Suprapubic skin (tissue), 4 donors: ENCODE measurements at places on chromosomes 1 and 21. TPM values are rescaled to one million over a fixed set of nuclear protein-coding genes. Genes with fewer than 3 reads are reported as not detected.

- H3K36me3 ChIP-seq: no peaks in the 10 kb centered on the region
- no peaks in the 10 kb centered on the region for H3K27me3 ChIP-seq
- peaks cover 16% of the 10 kb centered on the region for H3K4me1 ChIP-seq
- DNase-seq: no peak
- H3K4me3 ChIP-seq: no peak overlapping the region
- no peak overlapping the region for H3K27ac ChIP-seq
Measured at GRCh38 chr1:155643230-155643629, 33.2 kb downstream of the MSTO1 start.

DNA sequence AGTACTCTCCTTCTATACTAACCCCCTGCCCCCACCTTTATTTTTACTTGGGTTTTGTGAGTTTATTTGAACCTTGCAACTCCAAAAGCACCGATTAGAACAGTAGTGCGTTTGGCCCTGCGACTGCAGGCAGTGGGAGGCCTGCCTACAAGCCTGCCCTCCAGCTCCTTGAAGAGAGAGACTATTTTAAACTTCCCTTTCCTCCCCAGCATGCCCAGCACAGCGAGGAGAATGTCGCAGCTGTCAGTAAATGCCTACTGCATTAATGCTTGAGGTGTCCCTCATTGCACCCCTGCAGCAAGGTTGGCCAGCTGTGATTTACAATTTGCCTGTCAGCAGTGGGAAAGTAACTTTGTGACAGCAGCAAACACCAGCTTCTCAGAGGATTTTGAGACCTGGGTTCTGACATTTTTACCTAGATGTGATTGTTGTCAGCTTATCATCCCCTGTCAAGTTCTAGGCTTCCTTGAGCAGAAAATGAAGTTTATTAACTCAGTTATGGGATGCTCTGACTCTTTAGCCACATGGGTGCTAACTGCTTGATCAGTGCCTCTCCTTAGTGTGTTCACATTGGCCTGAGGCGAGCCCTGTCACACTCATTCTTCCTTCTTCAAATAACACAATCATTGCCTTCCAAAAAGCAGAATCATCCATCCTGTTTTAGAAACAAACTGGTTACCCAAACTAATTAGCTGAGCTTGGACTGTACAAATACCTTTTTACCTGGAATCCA, 170.6 kb downstream of the PDE4B start:
- no peaks in the 10 kb centered on the region for H3K36me3 ChIP-seq
- no peak for DNase-seq
- no peaks in the 10 kb centered on the region for H3K4me1 ChIP-seq
- H3K27me3 ChIP-seq: no peaks in the 10 kb centered on the region

GRCh38 chr1:248596615-248597014, 885 bp downstream of the OR2T10 start:
- no peaks in the 10 kb centered on the region for H3K4me1 ChIP-seq
- no peaks in the 10 kb centered on the region for H3K27me3 ChIP-seq
- no peak overlapping the region for H3K4me3 ChIP-seq

DNA sequence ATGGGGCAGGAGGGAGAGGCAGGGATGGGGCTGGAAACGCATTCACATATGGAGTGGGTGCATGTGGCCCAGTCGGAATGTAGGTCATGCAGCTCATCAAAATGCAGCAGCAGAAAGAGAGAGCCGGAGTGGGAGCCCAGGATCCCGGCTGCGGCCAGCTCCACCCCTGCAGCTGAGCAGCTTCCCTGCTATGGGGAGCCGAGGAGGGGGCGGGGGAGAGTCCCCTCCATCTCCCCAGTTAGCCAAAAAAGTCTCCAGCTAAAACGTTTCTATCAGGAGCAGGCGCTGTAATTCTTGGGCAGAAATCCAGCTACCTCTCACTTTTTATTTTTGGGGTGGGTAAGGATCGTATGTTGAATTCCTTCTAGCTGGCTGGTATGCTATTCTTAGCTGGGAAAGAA, 39.7 kb downstream of the MRPL37 start:
- no peak overlapping the region for H3K27ac ChIP-seq
- H3K4me3 ChIP-seq: no peak overlapping the region
- H3K36me3 ChIP-seq: peaks cover 60% of the 10 kb centered on the region
- no peak for DNase-seq
- H3K27me3 ChIP-seq: no peaks in the 10 kb centered on the region

DNA sequence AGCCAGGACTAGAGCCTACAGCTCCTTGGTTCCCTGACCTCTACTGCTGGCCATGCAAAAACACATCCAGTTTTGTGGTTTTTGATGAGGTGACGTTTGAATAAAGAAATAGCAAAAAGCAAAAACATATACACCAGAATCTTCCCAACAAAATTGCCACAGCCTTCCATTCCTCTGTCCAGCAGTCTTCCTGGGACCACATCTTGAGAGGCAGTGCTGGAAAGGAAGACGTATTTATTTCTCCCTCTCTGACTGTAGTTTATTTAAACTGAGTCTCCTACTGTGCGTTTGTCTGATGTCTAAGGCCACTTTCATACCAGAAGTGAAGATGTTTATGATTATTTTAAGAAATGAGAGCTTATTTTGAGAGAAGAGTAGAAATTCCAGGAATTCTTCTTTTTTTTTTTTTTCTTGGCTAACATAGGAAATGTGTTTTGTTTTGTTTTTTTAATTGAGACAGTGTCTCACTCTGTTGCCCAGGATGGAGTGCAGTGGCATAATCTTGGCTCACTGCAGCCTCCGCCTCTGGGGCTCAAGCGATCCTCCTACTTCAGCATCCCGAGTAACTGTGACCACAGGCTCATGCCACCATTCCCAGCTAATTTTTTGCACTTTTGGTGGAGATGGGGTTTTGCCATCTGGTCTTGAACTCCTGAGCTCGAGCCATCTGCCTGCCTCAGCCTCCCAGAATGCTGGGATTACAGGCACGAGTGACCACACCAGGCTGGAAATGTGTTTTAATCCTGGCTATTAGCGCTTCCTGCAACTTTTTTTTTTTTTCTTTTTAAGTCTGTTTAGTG, 118.5 kb downstream of the ITSN1 start:
- no peaks in the 10 kb centered on the region for H3K27me3 ChIP-seq
- H3K4me1 ChIP-seq: peaks cover 15% of the 10 kb centered on the region
- peak overlapping the region; percentile 0 for H3K4me3 ChIP-seq
- peak overlapping the region; percentile 42 for H3K27ac ChIP-seq

- no peak overlapping the region for H3K27ac ChIP-seq
- no peaks in the 10 kb centered on the region for H3K36me3 ChIP-seq
- H3K27me3 ChIP-seq: no peaks in the 10 kb centered on the region
- no peak for DNase-seq
- no peak overlapping the region for H3K4me3 ChIP-seq
Measured at GRCh38 chr1:106756752-106757151, 299.7 kb upstream of the PRMT6 start.

DNA sequence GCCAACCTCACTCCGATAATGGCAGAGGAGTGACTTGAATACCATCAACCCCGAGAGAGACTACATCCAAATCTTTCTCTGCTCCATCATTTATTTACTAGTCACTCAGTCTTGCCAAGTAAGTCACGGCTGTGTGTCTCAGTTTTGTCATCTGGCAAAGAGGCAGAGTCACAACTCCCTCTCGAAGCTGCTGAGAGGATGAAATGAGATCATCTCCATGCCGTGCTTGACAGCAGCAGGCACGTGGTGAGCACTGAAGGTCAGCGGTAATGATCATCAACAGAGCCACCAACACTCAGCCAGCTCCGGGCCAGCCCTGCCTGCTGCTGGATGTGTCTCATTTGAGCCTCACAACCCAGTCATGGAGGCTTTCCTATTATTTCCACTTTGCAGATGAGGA, 19.9 kb downstream of the ALDH4A1 start:
- peaks cover 7% of the 10 kb centered on the region for H3K36me3 ChIP-seq
- no peaks in the 10 kb centered on the region for H3K27me3 ChIP-seq
- no peak for DNase-seq
- H3K4me1 ChIP-seq: peaks cover 58% of the 10 kb centered on the region

DNA sequence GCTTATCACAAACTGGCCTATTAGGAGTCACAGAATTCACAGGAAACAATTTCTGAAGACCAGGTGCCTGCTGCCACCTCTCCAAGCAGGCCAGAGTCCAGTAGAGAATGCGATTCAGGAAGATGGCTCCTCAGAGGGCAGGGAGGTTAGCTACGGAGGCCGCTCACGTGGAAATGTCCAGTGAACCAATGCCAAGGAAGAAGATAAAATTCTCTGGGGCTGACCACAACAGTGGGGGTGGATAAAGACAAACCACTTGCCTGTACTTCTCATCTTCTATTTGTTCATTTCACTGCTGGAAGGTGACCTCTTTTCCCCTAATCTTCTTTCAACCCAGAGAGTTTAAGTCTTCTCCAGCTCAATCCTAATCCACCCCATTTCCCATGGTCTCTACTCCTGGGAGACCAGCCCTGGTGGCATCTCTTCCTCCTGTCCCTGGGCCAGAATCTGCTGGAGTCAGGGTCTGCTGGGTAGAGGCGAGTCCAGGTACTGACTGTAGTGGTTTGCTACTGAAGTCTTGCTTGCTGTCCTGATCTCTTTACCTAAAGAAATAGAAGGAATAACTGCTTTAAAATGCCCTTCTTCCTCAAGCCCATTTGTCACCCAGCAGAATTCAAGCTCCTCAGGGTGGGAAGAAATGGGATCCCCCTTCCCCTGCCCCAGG, 3.2 kb downstream of the PSRC1 start:
- H3K4me3 ChIP-seq: no peak overlapping the region

DNA sequence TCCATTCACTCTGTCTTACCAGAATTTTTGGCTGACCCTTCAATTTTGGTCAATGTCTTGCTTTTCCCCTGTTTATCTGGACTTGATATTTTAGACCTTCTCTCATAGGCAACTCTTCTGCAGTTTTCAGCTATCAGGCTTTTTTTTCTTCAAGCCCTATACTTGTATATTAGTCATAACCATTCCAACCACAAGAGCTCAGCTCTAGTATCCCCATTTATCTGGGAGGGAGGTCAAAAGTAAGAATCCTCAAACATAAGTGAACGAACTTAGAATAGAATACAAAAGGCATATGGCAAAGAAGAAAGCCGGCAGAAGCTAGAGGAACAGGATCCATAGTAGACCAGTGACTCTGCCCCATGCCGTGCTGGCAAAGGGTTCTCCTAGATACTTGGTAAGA, 45.9 kb upstream of the TNFSF4 start:
- peaks cover 10% of the 10 kb centered on the region for H3K4me1 ChIP-seq
- H3K36me3 ChIP-seq: no peaks in the 10 kb centered on the region
- no peaks in the 10 kb centered on the region for H3K27me3 ChIP-seq
- H3K27ac ChIP-seq: no peak overlapping the region

GRCh38 chr1:98467586-98467985, 193.9 kb upstream of the SNX7 start:
- H3K27ac ChIP-seq: no peak overlapping the region
- H3K36me3 ChIP-seq: no peaks in the 10 kb centered on the region
- peaks cover 2% of the 10 kb centered on the region for H3K4me1 ChIP-seq
- H3K4me3 ChIP-seq: no peak overlapping the region
- no peaks in the 10 kb centered on the region for H3K27me3 ChIP-seq

DNA sequence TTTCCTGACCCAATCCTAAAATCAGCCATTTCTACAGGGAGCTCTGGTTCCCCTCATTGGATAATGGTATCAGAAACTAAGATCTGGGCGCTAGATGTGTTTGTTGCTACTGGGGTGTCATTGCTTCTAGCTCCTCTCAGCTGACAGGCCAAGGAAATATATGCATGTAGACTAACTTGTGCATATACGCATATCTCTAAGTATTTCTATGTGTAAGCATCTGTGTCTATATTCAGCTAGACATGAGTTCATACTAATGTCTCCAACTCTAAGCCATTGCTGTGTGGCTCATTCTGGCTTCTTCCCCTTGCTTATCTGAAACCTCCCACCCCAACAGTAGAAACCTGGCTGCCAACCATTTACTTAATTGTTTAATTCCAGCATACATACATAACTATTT, 130.3 kb upstream of the MAGI3 start:
- no peak overlapping the region for H3K4me3 ChIP-seq
- DNase-seq: no peak
- H3K27ac ChIP-seq: no peak overlapping the region
- peaks cover 12% of the 10 kb centered on the region for H3K4me1 ChIP-seq
- H3K36me3 ChIP-seq: no peaks in the 10 kb centered on the region
- H3K27me3 ChIP-seq: no peaks in the 10 kb centered on the region

DNA sequence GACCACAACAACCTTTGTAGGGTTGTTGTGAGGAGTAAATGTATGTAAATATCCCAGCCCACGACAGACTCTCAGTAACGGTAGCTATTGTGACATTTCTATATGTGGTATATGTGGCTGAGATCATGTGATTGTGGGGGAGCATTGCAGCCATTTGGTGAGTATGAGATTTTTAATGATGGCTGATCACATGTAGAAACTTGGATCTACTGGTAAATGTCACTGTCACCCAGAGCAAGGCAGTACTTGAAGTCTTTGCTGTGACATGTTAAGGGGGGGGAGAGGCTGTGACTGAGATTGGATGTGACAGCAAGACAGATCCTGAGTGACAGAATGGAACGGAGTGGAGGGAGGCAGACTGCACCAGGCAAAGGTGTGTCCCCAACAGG, 23.9 kb upstream of the MEF2D start:
- H3K36me3 ChIP-seq: no peaks in the 10 kb centered on the region
- no peak for DNase-seq
- no peak overlapping the region for H3K4me3 ChIP-seq
- H3K4me1 ChIP-seq: peaks cover 9% of the 10 kb centered on the region
- no peaks in the 10 kb centered on the region for H3K27me3 ChIP-seq

S100A9 gene
- 11.0 TPM for total RNA-seq

LCE1C gene
- total RNA-seq: 73.2 TPM

SYT2 gene
- total RNA-seq: not detected

SHISAL2A gene
- not detected for total RNA-seq

RXRG gene
- total RNA-seq: 0.72 TPM

RAB7B gene
- total RNA-seq: 27.6 TPM

RNU1-3 gene
- under 0.01 TPM for total RNA-seq

TENT5C gene
- total RNA-seq: 2.7 TPM

SYTL1 gene
- total RNA-seq: 167 TPM

WDR77 gene
- 22.8 TPM for total RNA-seq

SLC45A1 gene
- total RNA-seq: 0.76 TPM

XCL2 gene
- not detected for total RNA-seq

PLA2G2C gene
- total RNA-seq: not detected
